ENCODE measurements at places on chromosomes 12 and 14.

DNA sequence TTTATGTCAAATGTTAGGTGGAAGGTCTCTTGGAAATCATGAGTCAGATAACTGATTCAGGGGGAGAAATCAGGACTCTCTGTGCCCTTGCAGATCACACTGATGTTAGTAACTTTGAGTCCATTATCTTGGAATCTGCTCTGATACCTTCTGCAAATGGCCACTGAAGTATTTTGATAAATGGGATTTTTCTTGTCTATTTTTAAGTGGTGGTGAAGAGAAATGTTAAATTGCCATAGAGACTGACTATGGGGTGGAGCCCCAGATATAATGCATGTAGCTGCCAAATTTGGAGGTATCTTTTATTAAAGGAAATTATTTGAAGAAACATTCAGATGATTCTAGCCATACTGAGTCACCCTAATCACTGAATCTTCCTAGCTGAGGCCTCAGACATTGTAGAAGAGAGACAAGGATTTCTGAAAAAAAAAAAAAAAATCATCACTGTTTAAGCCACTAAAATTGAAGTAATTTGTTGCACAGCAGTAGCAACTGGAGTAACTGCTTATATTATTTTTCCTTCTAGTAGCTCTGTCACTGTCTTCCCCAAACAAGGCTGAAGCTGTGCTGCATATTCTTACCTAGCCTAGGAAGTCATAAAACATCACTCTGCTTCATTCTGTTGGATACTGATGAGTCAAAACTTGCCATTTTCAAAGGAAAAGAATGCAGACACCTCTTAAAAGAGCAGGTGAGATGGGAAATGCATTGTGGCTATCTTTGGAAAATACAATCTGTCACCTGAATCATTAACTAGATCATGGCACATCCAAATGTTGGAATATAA lies 36.0 kb upstream of the CLEC14A start:
- no peak for DNase-seq

GRCh38 chr12:3596703-3597415 lies 105.9 kb downstream of the PRMT8 start:
- no peak for DNase-seq

DNA sequence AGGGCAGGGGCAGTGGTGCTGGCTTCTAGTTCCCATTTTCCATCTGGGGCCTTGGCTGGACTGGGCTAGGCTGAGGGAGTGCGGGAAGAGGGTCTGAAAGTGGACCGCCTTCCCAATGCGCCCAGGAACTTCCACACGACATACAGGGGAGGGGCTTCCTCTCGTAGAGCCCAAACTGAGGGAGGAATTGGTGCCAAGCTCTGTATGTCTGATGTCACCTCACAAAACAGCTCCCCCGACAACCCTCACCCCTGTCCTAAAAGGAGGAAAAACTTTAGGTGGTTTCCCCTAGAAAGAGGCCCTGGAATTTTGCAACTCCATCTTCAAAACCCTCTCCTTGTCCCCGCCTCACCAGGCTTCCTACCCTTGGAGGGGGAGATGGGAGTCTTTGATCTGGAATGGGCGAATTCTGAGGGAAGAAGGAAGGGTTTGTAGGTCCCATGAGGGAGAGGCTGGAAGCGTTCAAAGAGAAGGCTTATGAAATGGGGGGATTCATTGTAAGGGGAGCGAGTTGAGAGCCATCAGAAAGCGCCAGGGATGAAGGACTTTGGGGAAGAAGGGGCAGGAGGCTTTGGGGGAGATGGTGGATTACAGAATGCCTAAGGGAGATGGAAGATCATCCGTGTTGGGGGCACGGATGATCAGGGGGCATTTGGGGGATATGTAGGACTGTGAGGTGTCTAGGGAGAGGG lies 844 bp downstream of the GLTP start:
- no peak for DNase-seq

GRCh38 chr12:2462087-2462486 lies 332.7 kb upstream of the FKBP4 start:
- DNase-seq, result no peak

- DNase-seq, result peak; percentile 23
Measured at GRCh38 chr14:64293976-64294671, at the start of gene ESR2. TSS of gene ESR2 (minus strand) at chr14:64294371. CDS start at chr14:64282985, 11,386 bp downstream.

- no peak for DNase-seq
Measured at GRCh38 chr12:131038961-131039950, 85.5 kb downstream of the ADGRD1 start.

DNA sequence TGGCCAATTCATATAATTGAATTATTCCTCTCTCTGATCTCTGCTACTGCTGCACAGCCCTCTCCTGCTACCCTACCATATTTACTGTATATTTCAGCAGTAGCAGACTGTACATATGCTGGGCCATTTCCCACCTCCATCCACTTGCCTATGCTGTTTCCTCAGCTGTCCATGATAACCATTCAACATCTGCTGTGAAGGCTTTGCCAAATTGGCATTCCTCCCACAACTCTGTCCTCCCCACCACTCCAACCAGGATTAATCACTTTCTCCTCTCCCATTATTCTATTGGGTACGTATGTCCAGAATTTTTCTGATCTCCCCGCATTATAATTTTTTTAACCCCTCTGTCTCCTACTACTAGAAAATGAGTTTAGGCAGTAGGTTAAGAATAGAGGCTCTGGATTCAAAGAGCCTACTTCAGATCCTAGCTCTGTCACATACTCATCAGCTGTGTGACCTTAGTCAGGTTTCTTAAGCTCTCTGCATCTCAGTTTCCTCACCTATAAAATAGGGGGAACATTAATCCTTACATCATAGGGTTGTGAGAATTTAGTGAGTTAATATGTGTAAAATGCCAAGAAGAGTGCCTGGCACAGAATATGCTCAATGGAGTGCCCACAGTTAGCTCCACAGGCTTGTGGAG lies 123.3 kb downstream of the KICS2 start:
- DNase-seq, result no peak

- no peak for DNase-seq
Measured at GRCh38 chr12:42278128-42278510, 40.1 kb upstream of the YAF2 start.

- peak; percentile 6 for DNase-seq
Measured at GRCh38 chr12:91367234-91367849, 184.7 kb upstream of the DCN start.

- no peak for DNase-seq
Measured at GRCh38 chr14:64757601-64758000, 53.4 kb downstream of the PLEKHG3 start.

Measured in activated CD4-positive, alpha-beta T cell treated with anti-CD3 and anti-CD28 coated beads, Interleukin-2, Interleukin-6, amounts not matched to agents 100 ng/mL and 50 ng/mL, durations not matched to agents 16 hours and 8 hours (primary cell).